Stimulated activated CD8-positive, alpha-beta memory T cell treated with anti-CD3 and anti-CD28 coated beads, Interleukin-4, amount 100 ng/mL, for 1 hour (primary cell): ENCODE measurements at places on chromosomes 5 and 9.

DNA sequence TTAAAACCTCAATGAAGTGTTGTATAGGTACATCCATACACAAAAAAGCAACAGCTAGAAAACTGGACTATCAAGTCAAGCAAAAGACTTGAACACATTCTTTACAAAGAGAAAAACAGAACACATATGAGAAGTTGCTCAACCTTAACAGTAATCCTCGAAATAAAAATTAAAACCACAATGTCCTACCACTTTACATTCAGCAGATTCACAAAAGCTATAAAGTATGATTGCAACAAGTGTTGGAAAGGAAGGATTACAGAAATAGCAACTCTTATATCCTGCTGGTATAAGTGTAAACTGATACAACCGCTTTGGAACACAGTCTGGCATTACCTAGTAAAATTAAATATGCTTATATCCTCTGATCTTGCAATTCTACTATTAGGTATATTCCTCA, 28.5 kb upstream of the GOLGA1 start:
- DNase-seq: no peak

- no peak for DNase-seq
Measured at GRCh38 chr9:84867186-84867585, 197.7 kb downstream of the NTRK2 start.

DNA sequence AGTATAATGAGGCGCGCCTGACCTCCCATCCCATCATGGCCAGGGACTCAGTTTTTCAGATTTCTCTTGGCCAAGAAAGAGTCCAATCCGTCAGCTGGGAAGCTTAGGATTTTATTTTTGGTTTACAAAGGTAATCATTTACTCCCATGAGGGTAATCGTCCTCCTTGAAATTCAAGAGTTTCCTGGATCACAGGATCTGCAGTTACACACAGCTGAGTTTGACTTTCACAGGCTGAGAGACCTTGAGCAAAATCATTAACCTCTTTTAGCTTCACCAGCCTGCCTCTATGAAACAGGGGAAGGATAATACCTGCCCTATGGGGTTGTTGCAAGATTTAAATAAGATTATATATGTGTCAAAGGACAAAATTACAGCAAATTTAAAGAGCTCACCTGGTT, 15.4 kb upstream of the AK3 start:
- DNase-seq: no peak

DNA sequence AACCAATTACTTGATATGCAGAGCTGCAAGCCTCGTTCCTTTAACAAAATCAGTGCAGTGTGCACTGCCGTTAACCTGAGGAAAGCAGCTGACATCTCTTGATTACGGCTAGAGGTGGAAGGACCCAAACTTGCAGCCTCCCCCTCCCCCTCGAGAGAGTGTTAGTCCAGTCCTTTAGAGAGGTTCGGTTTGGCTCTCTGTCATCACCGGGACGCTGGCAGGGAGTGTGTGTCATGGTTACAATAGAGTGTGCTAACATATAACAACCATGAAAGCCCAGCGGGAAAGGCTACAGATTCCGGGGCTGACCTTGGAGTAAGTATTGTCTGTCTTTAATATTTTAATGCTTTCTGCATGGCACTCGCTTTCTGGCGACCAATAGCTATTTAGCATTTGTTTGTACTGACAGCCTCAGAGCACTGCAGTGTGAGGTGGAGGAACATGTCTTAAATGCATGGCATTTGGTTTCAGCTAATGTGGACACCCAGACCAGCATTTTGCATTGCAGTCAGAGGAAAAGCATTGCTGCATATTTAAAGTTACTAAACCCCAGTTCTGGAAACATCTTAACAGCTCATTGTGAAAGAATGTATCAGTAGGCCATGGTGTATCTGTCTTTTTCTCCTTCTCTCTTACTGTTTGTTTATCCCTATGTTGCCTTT, 237.5 kb downstream of the CD180 start:
- DNase-seq: no peak

GRCh38 chr5:144142139-144142823, 28.2 kb downstream of the YIPF5 start:
- DNase-seq: no peak

- DNase-seq: no peak
Measured at GRCh38 chr5:61563401-61563800, 231.3 kb downstream of the ZSWIM6 start.

- DNase-seq: no peak
Measured at GRCh38 chr9:115015018-115015635, 84.7 kb upstream of the TNFSF8 start.

DNA sequence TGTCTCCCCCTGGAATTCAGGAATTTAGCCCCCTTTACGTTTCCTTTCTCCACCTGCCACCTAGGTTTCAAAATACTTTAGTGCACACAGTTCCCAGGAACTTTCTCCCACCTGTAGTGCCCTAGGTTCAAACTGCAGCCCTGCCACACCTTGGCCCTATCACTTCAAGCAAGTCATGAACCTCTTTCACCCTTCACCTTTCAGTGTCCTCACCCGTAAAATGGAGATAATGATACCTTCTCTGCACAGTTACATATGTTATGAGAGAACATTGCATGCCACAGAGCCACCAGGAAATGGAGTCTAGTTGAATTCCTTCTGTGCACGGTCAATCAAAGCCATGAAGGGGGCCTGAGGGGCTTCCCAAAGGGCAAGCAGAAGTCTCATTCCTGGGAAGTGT, 9.8 kb upstream of the EEIG1 start:
- no peak for DNase-seq
